ENCODE measurements at places on chromosomes 5 and 9.

DNA sequence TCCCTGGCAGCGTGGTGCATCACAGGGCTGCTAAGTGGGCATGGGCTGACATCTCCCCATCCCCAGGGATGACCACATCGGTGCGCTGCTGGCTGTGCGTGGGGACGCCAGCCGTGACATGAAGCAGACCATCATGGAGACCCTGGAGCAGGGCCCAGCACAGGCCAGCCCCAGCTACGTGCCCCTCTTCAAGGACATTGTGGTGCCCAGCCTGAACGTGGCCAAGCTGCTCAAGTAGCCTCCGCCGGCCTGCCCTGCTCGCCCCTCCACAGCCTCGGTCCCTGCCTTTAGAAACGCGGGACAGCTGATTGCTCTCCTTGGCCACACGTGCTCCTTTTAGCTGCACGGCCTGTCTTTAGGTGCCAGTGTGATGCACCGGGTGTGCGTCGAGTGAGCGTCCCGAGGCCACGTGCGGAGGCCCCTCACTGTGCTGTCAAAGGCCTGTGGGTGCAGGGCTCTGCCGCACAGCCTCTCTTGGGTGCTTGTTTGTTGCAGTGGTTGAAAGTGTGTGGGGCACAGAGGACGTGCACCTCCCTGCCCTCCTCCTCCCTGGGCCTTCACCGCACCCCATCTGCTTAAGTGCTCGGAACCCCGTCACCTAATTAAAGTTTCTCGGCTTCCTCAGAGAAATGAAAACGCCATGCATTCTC is 23.8 kb downstream of the EXOC3 start:
- no peak for DNase-seq

DNA sequence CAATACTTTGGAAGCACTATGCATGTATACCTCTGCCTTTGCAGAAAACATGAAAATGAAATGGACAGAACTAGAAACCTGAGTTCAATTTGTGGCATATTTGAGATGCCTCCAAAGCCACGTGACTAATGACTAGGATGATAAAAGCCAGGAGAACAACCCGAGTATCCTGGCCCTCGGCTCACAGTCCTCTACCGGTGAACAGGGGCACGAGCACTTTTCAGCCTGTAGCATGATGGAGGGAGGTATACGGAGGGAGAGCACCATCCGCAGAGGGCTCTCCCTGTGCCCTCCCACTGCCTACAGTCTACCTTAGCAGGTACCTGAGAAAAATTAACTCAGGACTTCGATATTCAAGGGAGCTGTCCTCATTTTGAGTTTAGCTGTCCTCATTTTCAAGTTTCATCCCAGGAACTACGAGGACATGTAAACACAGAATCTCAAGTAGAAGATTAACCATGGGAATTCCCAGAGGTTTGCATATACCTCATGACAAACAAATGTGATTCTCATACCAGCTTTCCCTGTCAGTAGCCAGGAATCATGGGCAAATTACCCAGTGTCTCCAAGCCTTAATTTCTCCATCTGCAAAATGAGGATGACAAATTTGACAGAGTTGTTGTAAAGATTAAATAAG is 249.3 kb downstream of the DNAH5 start:
- no peak for DNase-seq

GRCh38 chr9:131986576-131986975 is 93.1 kb downstream of the MED27 start:
- DNase-seq = no peak

- no peak for DNase-seq
These were observed 47.4 kb downstream of the VAV2 start for GRCh38 chr9:133944746-133945135.

GRCh38 chr5:13994621-13995253 is 50.2 kb upstream of the DNAH5 start:
- no peak for DNase-seq

DNA sequence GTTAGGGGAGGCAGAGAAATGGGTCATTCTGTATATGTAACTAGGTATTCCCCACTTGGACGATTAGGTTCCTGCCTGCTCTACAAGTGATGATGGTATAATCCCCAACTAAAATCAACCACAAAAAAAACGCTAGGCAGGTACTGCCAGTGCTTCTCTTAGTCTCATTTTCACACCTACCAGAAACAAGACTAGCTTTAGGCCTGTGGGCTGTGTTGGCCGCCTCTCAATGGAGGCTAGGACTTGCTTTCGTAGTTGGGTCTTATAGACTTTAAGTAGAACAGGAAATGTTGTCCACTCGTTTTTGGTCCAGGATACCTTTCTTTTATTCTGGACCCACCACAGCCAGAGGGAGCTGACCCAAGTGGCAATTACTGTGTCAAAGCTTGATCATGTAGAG is 111.8 kb downstream of the UNC13B start:
- no peak for DNase-seq

- DNase-seq = no peak
These were observed 9.1 kb upstream of the MAT2B start for GRCh38 chr5:163496286-163496685.

- DNase-seq = no peak
These were observed 28.9 kb downstream of the RASEF start for GRCh38 chr9:83034026-83034425.

GRCh38 chr5:76701298-76701697 is 14.6 kb upstream of the F2R start:
- no peak for DNase-seq

GRCh38 chr5:158398360-158399201 is 539.6 kb upstream of the CLINT1 start:
- DNase-seq = no peak

DNA sequence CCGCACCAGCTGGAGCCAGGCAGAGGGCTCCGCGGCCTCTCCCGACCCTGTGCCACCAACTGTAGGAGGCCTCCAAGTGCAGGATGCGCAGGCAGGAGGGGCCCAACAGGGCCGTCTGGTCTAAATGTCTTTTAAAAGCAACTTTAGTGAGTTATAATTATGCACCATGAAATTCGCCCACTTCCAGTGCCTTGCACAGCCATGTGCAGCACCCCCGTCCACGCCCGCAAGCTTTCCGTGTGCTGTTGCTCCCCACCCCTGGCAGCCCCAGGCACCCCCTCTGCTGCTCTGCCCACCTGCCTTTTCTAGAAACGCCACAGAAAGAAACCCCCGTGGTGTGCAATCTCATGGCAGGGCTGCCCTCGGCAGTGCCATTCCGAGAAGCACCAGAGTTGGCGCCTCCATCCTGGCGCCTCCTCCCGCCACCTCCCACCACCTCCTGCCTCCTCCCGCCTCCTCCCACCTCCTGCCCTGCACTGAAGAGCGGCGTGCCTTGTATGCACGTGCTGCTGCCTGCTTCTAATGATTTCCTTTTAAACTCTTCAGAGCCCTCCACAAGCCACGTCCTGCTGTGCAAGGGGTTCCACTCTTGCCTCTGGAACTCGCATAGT is 7.5 kb upstream of the SLC6A18 start:
- DNase-seq = no peak

DNA sequence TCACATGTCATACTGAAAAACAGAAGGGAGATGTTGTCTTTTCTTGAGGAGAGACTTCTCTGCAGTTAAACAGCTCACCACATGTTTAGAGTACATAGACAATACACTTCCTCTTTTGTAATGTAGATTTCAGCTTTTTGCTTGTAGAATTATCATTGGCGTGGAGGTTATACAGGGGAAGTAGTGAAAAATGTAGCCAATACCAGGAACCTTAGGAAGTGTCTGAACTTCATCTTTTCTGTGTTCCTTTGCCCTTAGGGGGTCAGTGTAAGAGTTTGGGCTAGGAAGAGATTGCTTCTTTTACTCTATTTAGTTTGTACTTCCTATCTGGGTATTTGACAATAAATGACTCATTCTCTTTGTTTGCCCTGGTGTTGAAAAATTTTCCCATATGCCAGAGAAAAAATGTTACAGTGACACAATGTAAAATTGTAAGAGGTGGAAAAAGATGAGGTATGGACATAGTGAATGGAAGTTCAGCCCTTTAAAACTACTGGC is 21.0 kb upstream of the CDKN2B start:
- DNase-seq = no peak

GRCh38 chr5:66356011-66356565 is 212.0 kb downstream of the SREK1 start:
- DNase-seq = no peak

- DNase-seq = no peak
These were observed 158.4 kb upstream of the MPDZ start for GRCh38 chr9:13437866-13438265.
